ENCODE measurements at places on chromosomes 5 and 9.

- no peaks in the 10 kb centered on the region for H3K4me1 ChIP-seq
- no peak overlapping the region for H3K27ac ChIP-seq
- H3K27me3 ChIP-seq = no peaks in the 10 kb centered on the region
Observed at GRCh38 chr5:5199495-5199894, 59.4 kb downstream of the ADAMTS16 start.

DNA sequence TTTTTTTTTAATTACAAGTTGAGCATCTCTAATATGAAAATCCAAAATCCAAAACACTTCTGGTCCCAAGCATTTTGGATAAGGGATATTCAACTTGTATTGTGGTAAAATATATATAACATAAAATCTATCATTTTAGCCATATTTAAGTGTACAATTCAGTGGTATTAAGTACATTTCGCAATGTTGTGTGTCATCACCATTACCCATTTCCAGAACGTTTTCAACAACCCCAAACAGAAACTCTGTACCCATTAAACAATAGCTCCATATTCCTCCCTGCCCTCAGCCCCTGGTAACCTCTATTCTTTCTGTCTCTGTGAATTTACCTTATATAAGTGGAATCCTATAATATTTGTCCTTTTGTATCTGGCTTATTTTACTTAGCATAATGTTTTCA lies 24.9 kb downstream of the TICAM2 start:
- H3K4me3 ChIP-seq = no peak overlapping the region
- DNase-seq = no peak

- no peaks in the 10 kb centered on the region for H3K27me3 ChIP-seq
- no peaks in the 10 kb centered on the region for H3K4me1 ChIP-seq
- H3K27ac ChIP-seq = no peak overlapping the region
Observed at GRCh38 chr9:12351293-12352044, 341.7 kb upstream of the TYRP1 start.

GRCh38 chr5:32791536-32792243 lies 80.6 kb downstream of the NPR3 start:
- H3K4me3 ChIP-seq = no peak overlapping the region
- H3K36me3 ChIP-seq = no peaks in the 10 kb centered on the region
- no peak for DNase-seq

GRCh38 chr5:7686794-7687193 lies 164.1 kb downstream of the CFAP90 start:
- H3K27me3 ChIP-seq = no peaks in the 10 kb centered on the region
- peaks cover 16% of the 10 kb centered on the region for H3K4me1 ChIP-seq
- H3K27ac ChIP-seq = no peak overlapping the region
- no peak overlapping the region for H3K4me3 ChIP-seq
- no peaks in the 10 kb centered on the region for H3K36me3 ChIP-seq

GRCh38 chr9:37026113-37026930 lies 7.7 kb downstream of the PAX5 start:
- no peak overlapping the region for H3K27ac ChIP-seq
- no peak overlapping the region for H3K4me3 ChIP-seq
- no peaks in the 10 kb centered on the region for H3K36me3 ChIP-seq
- H3K27me3 ChIP-seq = peaks cover 71% of the 10 kb centered on the region

All from sigmoid colon (tissue), 7 donors.